ENCODE measurements at places on chromosomes 13 and 19. TPM values are rescaled to one million over a fixed set of nuclear protein-coding genes. Genes with fewer than 3 reads are reported as not detected.

GRCh38 chr13:79989217-79989661 is 351.7 kb downstream of the SPRY2 start:
- no peak for DNase-seq

Gene C19orf85
- total RNA-seq: not detected

Gene RBM42
- 45.7 TPM for total RNA-seq

Gene HIF3A
- not detected for total RNA-seq

DNA sequence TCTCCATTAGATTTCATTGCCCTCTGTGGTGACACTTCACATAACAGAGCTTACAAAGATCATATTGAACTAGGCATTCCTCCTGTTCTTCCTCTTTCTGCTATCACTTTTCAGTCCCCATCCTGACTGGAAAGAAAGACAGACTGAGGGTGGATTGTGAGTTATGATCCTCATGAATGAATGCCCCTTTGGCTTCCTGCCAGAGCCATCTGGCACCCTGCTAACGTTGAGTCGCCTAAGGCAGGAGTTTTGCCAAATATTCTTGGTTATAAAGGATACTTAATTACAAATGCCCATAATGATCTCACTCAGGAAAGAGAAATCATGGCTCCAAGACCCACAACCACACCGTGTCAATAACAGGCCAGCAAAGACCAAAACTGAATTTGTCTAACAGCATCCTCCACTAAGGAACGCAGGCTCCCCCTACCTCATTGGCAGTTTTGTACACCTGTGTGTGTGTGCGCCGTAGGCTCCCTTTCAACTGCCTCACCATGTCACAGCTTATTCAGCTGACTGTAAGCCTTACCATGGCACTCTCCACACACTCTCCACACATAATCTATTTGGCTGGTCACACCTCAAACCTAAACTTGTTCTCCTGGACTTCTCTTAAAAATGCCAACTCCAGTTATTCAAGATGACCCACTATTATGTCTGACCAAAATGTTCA is 15.5 kb downstream of the ZNF211 start:
- DNase-seq: no peak

GRCh38 chr13:84439108-84439507 is 556.8 kb upstream of the SLITRK1 start:
- no peak for DNase-seq

DNA sequence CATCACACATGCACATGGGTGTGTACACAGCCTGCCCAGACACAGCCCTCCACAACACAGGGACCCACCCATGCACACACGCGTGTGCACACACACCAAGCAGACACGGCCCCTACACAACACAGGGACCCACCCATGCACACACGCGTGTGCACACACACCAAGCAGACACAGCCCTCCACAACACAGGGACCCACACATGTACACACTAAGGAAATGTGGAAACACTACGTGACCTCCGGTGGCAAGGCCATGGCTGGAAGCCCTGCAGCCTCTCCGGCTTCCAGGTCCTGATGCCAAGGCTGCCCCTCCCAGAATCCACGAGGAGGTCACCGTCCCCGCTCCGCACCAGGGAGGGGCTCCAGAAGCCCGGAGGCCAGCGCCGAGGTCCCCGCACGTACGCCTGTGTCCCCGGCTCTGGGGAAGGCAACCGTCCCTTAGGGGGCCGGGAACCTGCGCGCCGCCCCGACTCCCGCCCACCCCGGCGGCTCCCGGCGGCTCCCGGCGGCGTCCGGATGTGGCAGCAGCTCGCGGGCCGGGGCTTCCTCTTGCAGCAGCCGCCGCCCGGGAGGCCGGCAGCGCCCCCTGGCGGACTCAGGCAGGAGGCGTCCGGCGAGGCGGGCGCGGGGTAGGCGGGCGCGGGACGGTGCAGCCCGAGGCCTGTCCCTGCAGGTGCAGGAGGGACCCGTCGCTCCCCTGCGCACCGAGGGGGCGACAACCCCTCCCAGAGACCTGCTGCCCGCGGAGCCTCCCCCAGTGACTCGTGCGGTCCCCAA is 29.8 kb upstream of the GRTP1 start:
- peak; percentile 83 for DNase-seq

Gene ZNF274
- total RNA-seq: 51.4 TPM

- DNase-seq: no peak
Measured at GRCh38 chr13:33611121-33611805, 206.7 kb upstream of the RFC3 start.

- peak; percentile 86 for DNase-seq
Measured at GRCh38 chr19:33177417-33177979, 16.6 kb upstream of the LRP3 start.

DNA sequence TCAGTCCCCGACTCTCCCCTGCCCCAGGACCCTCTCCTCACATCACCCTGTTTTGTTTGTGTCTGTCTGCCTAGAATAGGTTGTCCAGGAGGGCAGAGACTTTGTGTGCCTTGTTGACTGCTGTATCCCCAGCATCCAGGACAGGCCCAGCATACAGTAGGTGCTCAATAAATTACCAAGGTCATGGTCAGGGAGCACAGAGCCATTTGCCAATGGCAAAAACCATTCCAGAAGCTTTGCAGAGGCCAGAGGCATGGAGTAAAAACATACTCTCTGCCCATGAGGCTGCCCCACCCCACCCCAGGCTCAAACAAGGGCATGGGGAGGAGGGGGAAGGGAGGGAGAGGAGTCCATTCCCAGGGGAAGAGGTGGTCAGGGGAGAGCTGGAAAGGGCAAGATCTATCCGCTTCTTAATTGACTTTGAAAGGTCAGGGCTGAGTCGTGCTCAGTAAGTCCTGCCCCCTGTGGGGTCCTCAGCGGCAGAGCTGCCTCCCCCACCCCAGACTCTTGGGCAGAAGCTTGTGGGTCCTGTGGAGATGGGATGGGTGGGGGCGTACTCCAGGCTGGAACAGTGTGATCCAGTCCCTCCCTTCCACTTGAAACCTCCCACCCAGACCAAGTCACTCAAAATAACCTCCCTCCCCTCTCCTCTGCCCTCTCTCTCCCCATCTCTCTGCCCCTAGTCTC is 4.4 kb downstream of the GPR4 start:
- no peak for DNase-seq

DNA sequence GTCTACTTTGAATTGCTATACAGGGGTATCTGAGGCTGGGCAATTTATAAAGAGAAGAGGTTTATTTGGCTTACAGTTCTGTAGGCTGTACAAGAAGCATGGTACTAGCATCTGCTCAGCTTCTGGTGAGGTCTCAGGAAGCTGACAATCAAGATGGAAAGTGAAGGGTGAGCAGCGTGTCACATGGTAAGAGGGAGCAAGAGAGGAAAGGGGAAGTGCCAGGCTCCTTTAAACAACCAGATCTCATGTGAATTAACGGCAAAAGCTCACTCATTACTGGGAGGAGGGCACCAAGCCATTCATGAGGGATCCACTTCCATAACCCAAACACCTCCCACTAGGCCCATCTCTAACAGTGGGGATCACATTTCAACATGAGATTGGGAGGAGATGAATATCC is 222.4 kb downstream of the TDRD3 start:
- DNase-seq: no peak

DNA sequence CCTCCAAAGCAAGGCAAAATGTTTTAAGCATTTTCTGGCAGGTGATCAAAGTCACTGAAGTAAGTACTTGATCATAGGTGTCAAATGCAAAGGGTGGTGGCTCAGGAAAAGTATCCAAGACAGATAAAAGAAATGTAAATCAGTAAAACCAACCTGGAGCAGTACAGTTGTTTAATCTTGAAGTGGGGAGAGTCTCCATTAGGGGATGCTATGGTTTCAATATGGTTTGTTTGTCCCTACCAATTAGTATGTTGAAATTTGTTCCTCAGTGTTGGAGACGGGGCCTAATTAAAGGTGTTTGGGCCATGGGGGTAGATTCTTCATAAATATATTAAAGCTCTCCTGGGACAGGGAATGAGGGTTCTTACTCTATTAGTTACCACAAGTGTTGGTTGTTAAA is 1781.7 kb upstream of the PRR20A start:
- no peak for DNase-seq

Gene IGLON5
- total RNA-seq: not detected

- no peak for DNase-seq
Measured at GRCh38 chr19:56108447-56109195, 12.5 kb downstream of the ZNF787 start.

DNA sequence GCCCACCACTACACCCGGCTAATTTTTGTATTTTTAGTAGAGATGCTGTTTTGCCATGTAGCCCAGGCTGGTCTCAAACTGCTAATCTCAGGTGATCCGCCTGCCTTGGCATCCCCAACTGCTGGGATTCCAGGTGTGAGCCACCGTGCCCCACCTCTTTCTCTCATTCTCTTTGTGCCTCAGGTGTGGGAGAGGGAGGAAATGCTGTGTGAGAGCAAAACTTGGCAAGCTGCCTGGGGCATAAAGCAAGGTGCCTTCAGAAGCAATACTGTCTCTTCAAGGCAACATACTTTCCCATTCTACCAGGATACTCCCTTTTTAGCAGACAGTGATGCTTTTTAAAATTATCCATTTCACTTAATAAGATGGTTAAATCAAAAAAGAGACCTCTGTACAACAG is 53.2 kb upstream of the RFC3 start:
- DNase-seq: no peak

Gene ZNF763
- 2.5 TPM for total RNA-seq

- DNase-seq: no peak
Measured at GRCh38 chr19:8149261-8150094, at the start of gene FBN3. Gene FBN3 (minus strand): TSS chr19:8149592. CDS start chr19:8147480, 2,112 bp downstream.

GRCh38 chr19:2269244-2270156 is 12.5 kb downstream of the PEAK3 start:
- DNase-seq: peak; percentile 99

GRCh38 chr13:23623394-23623793 is 53.2 kb downstream of the TNFRSF19 start:
- DNase-seq: no peak

GRCh38 chr19:275958-276646 is 15.1 kb downstream of the PLPP2 start:
- no peak for DNase-seq

Gene RNF17
- total RNA-seq: 0.25 TPM

GRCh38 chr19:2230807-2231533 is 5.2 kb downstream of the PLEKHJ1 start:
- DNase-seq: no peak

DNA sequence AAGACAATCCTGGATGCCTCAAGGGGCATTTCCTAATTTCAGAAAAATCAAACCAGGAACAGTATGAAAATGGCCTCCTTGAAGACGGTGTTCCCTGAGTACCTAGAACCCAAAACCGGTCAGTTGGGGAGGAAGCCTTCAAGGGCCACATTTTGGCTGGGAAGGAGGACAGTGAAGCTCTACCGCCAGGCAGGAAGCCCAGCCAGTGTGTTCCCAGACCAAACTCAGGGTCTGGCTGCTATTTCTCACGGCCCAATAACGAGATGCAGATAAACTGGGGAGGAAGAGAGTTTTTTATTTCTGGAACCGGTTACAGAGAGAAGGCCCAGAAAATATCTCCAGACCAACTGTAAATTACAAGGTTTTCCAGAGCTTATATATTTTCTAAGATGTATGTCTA is 24.3 kb upstream of the CEACAM21 start:
- DNase-seq: no peak

Gene METTL21C
- not detected for total RNA-seq

DNA sequence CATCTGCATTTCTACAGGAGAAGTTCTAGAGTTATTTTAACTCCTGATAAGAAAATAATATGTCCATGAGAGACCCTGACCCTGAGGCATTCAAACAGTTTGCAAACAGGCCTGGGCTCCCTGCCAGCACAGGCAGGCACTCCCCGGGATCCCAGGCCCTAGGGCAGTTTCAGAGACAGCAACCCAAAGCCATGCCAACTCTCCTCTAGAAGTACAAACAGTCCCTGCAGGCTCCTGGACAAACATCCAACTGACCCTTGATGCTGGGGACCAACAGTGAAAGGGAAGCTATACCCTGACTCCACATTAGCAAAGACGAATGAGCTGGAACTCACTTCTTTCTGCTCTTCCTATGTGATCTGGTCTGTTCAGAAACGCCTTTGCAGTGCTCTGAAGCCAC is 44.8 kb downstream of the CCDC70 start:
- no peak for DNase-seq

DNA sequence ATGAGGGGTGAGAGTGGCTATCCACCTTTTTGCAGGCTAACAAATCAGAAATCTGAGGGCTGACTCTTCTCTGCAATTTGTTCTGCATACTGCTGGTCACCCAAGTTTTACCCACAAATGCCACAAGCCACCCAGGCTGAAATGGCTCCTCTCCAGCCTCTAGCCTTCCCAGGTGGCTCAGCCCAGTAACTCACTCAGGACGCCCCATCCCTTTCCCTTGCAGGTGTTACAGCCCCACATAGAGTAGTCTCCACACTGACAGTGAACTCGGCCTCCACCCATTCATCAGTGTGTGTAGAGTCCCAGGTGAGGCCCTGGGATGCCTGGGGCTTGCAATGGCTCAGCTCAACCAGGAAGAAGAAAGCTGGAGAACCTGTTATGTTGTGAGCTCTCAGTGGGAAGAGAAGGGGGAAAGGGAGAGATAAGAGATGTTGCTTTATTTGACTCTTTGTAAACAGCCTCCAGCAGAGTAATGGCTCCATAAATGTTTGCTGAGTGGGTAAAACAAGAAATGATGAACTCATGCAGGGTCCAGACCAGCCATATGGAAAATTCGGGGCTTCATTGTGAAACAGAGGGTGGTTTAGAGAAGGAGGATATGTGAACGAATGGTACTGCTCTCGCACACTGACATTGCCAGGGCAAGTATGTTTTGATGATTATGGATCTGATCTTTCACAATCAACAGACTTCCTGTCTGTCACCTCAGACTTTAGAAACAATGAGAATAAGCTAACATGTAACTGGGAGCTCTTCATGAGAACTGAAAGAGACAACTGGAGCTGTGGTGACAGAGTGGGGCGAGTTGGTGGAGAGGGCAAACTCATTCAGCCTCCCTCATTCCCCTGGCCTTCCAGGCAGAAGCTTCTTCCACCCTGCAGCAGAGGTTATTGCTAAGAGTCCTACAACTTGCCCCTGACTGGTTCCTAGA is 74.2 kb upstream of the RFC3 start:
- DNase-seq: no peak

- no peak for DNase-seq
Measured at GRCh38 chr13:35818633-35819067, 312.5 kb downstream of the DCLK1 start.

GRCh38 chr13:64206430-64207225 is 2791.0 kb upstream of the PCDH20 start:
- no peak for DNase-seq

DNA sequence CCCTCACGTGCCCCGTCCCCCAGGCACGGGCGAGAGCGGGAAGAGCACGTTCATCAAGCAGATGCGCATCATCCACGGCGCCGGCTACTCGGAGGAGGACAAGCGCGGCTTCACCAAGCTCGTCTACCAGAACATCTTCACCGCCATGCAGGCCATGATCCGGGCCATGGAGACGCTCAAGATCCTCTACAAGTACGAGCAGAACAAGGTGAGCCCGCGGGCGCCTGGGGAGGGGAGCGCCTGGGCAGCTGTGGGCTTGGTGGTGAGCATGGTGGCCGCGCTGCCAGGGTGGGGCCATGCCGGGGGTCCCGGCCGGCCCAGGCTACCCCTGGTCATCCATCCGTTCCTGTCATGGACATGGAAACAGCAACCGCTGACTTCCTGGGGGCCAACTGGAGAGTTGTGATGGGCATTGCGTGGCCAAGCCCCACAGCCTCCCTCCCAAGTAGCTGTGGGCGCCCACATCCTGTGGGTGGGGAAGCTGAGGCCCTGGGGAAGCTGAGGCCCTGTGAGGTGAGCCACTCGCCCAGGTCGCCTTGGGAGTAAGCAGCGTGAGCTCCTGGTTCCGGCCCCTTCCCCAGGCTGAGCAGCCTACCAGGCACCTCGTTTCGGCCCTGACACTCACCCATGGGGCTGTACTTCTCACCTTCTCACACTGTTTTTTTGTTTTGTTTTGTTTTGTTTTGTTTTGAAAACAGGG is 16.1 kb downstream of the GNA11 start:
- DNase-seq: no peak
